ENCODE measurements at places on chromosomes 11 and 22.
A peak's percentile ranks its signal among the peaks of the same experiment; 100 is the strongest.

DNA sequence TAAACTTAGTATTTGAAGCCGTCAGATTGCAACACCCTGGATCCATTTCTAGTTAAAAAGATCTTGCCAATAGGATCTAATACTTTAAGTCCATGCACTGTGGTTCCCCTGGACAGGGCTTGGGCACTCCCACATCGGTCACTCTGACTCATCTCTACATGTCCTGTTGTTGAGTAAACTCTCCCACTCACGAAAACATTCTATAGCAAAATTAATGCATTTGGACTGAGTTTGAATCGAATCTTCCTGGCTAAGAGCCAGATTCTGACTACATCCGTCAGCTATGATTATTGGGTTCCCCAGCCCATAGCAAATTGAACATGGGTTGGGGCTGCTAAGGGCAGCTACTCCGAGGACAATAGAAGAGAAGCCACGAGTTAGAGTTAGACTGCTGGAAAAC, 182.1 kb upstream of the SORL1-AS1 start:
- no peak for DNase-seq

- no peak for DNase-seq
Observed at GRCh38 chr22:46355369-46355995, 20.0 kb downstream of the TRMU start.

DNA sequence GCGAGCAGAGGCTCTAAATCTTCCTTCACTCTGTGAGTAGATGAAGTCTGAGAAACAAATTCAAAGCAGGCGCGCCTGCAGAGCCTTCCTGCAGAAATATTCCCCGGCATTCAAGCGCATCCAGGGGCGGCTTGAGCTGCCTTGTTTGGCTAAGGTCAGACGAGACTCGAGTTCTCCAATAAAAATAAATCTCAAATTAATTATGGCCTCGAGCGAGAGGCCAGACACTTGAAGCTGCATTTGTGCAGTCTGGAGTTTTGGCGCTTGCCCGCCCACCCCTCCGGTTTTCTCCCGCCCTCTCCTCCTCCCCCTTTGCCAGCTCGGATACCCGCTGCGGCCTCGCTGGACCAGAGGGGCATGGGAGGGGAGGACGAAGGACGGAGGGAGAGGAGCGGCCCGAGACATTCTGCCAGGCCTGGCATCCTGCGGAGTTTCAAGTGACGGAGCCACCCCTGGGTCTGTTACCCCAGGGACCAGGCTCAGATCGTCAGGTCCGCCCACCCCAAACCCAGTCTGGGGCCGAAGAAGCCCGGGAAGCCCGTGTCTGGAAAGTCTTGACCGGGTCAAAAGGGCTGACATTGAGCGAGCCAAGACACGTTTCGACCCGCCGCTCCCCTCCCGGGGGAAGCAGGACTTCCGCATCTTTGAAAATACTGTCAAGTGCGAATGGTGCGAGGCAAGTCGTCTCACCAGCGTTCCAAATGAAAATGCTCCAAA, 3.8 kb upstream of the FLI1 start:
- DNase-seq = no peak

- DNase-seq = no peak
Observed at GRCh38 chr11:27563201-27563600, 56.6 kb upstream of the LIN7C start.

- DNase-seq = no peak
Observed at GRCh38 chr11:65381716-65382032, 772 bp downstream of the SLC25A45 start.

GRCh38 chr11:109223451-109223850, 198.5 kb upstream of the C11orf87 start:
- DNase-seq = no peak

DNA sequence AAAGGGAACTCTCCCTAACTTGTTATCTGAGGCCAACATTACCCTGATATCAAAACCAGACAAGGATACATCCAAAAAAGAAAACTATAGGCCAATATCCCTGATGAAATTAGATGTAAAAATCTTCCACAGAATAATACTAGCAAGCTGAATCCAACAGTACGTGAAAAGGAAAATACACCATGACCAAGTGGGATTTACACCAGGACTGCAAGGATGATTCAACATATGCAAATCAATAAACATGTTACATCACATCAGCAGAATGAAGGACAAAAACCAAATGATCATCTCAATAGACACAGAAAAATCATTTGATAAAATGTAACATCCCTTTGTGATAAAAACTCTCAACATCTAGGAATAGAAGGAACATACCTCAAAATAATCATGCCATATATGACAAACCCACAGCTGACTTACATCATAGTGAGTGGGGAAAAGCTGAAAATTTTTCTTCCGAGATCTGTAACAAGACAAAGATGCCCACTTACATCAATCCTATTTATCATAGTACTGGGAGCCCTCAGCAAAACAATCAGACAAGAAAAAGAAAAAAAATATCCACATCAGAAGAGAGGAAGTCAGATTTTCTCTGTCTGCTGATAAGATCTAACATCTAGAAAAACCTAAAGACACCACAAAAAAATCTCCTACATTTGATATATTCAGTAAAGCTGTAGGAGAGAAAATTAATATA, 703.3 kb upstream of the ANO5 start:
- no peak for DNase-seq

DNA sequence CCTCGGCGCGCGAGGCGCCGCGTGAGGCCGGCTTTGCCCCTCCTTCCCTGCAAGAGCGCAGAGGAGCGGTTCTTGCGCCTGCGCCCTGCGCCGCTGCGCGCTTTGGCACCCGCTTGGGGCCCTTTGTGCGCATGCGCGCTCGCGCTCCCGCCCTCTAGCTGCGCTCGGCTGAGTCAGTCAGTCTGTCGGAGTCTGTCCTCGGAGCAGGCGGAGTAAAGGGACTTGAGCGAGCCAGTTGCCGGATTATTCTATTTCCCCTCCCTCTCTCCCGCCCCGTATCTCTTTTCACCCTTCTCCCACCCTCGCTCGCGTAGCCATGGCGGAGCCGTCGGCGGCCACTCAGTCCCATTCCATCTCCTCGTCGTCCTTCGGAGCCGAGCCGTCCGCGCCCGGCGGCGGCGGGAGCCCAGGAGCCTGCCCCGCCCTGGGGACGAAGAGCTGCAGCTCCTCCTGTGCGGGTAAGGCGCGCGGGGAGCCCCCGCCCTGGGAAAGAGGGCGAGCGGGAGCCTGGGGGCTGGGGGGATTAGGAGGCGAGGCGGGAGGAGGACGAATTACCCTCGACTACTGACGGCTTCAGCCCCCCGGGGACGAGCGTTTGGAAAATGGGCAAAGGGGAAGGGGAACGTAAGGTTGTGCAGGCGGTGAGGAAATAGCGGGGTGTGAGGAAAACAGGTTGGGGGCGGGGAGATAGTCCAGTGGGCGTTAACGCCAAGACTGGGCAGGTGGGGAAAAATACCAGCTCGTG, at the start of gene RTN3:
TSS of gene RTN3 (plus strand) at position 180 of the 745 bp plus-strand sequence. CDS start at position 317, 137 bp downstream.
- DNase-seq = peak; percentile 99

DNA sequence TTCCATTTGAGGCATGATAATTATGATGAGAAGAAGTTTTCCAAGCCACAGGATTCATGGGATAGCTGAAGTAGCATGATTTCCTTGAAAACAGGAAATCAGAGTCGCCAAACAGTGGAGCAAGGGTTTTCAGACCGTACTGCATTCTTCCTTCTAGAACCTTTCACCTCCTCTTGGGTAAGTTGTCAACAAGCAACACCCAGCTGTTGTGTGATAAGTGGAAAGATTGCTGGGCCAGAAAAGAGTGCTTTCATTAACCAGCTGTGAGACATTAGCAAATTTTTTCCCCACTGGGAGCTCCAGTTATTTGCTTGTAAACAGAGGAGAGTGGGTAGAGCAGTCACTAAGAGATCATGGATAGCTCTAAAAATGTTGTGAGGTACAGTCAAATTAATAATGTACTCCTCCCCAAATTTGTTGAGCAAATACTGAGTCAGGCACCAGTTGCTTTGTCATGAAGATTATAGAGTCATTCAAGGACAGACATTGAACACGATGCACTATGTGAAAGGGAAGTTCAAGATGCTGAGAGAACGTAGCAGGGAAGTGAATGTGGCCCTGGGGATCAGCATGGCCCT, 11.7 kb upstream of the MPEG1 start:
- peak; percentile 36 for DNase-seq

DNA sequence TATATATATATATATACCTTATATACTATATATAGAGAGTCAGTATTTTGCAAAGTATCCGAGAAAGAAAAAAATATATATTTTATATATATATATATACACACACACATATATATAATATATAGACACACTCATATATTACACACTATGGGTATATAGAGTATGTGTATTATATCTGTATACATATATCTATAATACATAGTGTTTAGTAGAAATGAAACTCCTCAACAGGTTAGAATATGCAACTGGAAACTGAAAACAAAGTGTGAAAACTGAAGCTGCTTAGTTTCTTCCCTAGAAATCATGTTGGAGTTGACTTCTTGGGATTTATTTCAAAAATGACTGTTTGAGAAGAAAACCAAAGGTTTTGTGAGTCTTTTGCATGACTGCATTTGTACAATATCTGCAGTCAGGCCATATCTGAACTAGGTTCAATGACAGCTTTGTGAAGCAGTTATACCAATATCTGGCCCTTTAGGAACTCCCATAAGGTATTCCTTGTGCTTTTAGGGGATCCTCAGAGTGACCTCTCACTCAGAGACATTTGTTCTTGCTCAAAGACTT, 284.1 kb downstream of the CASP12 start:
- DNase-seq = no peak

DNA sequence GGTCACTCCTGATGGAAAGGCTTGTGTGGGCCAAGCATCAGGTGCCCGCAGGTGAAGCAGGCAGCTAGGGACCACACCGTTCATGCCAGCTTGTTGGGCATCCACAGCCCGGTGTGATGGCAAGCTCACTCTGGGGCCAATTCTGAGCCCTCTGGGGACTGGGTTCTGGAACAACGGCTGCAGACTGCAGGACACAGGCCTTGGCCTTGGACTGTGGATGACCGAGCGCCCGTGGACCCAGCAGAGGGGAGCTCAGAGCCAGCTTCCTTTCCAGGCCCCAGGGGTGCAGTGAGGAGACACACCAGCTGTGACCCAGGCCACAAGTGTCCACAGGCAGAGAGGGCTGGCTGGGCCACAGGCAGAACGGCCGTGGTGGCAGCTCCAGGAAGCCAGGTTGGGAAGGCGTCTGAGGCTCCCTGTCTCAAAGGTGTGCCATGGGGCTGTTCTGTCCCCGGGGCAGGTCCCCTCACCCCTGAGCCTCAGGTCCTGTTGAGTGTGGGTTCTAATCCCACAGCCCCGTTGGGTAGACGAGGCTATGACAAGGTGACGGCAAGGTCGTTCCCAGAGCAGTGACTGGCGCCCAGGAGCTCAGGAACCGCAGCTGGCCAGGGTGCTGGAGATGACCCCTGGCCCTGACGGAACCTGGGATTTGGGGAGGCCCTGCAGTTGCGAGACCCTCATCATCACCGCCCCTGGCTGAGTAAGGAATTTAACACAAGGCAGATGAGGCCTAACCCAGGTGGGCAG, 1079.4 kb downstream of the BRD1 start:
- peak; percentile 4 for DNase-seq

- peak; percentile 56 for DNase-seq
Observed at GRCh38 chr22:38034278-38034882, 22.8 kb upstream of the PICK1 start.

- no peak for DNase-seq
Observed at GRCh38 chr11:32888805-32889204, 3.8 kb upstream of the QSER1 start.

- DNase-seq = no peak
Observed at GRCh38 chr11:78373689-78374088, 43.9 kb downstream of the GAB2 start.

GRCh38 chr22:29737251-29738117, 17.7 kb downstream of the CABP7 start:
- DNase-seq = no peak

GRCh38 chr11:10580623-10581022, 12.2 kb upstream of the LYVE1 start:
- no peak for DNase-seq

GRCh38 chr11:62142043-62142375, 18.2 kb downstream of the INCENP start:
- no peak for DNase-seq

- peak; percentile 71 for DNase-seq
Observed at GRCh38 chr11:68216171-68216938, 3.3 kb upstream of the KMT5B start.

GRCh38 chr11:1877211-1878136, 14.2 kb downstream of the PRR33 start:
- peak; percentile 55 for DNase-seq

GRCh38 chr11:68968306-68969250, 12.2 kb downstream of the MRGPRD start:
- no peak for DNase-seq

DNA sequence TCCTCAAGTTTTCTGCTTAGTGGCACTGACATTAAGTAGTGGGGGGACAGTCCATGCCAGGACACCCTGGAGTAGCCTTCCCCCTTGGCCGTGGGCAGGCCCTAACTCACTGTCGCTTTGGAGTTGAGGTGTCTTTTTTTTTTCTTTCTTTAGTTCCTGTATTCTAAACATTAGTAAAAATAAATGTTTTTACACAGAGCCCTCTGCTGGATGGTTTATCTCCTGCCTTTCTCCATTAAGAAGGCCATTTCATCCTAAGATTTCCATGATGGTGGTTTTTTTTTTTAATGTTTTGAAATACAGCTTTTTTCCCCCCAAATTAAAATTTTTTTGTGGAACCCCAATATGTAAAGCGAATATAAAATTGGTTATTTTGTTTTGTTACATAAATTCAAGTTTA, 1.8 kb upstream of the TIGD3 start:
- DNase-seq = no peak

GRCh38 chr11:118060869-118061268, 16.0 kb upstream of the TMPRSS4 start:
- no peak for DNase-seq

- DNase-seq = no peak
Observed at GRCh38 chr22:36644333-36644757, 59.2 kb downstream of the CACNG2 start.

- no peak for DNase-seq
Observed at GRCh38 chr22:48714231-48714630, 1113.4 kb downstream of the BRD1 start.

DNA sequence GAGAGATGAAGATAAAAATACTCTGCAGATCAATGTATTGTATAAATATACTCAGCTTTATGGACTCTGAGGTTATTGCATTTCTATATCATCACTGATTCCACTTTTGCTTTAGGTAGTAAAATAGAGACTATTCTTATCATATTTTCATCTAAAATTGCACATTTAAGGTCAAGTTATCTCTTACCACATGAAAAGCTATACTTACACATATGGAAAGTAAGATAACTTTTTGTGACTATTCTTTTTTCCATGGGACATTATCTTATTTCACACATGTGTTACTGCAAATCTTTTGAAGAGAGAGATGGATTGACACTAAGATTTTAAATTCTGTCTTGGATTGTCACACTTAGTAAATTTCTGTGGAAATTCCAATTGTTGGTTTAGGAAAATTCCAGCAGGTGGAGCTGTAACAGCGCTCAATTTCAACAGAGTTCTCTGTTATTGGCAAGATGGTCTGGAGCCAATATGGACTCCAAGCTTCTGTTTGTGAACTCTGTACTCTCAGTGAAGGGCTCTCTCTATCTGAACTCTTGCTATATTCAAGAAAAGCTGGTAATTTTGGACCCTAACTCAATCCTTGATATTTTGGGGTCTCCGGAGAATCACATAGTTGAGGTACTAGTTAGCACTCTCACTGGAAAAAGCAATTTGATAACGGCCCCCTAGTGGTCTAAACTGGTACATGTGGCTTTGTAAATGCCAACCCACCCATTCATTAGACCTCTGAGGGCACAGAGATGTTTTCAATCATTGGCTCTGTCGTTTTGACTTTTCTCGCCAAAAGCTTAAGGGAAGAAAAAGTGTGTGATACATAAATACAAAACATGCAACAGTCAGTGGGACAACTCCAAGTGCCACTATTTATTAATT, 429.7 kb downstream of the ETS1 start:
- DNase-seq = no peak
